NCI-H226 (cell line): ENCODE measurements at places on chromosomes 12 and 14.
A peak's percentile ranks its signal among the peaks of the same experiment; 100 is the strongest.

GRCh38 chr12:128613837-128614590 is 209.7 kb downstream of the SLC15A4 start:
- DNase-seq, result no peak

- no peak for DNase-seq
These were observed 3.6 kb upstream of the ISM2 start for GRCh38 chr14:77502109-77502782.

DNA sequence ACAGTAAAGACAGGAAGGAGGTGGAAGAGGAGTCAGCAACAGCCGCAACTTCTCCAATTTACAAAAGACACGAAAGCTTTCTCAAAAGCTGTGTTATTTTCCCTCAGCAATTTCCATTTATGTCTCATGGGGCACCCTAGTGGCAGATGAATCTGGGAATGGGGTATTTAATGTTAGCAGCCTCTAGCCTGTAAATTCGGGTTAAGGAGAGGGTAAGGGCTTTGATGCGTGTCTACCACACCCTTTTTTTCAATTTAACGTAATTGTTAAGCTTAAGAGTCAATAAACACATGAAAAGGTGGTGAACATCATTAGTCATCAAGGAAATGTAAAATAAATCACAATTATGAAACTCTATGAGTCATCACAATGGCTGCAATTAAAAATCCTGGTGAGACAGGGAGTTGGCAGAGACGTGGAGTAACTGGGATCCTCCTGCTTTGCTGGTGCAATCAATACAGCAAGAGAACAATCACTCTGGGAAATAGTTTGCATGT is 986.4 kb downstream of the AACS start:
- no peak for DNase-seq

DNA sequence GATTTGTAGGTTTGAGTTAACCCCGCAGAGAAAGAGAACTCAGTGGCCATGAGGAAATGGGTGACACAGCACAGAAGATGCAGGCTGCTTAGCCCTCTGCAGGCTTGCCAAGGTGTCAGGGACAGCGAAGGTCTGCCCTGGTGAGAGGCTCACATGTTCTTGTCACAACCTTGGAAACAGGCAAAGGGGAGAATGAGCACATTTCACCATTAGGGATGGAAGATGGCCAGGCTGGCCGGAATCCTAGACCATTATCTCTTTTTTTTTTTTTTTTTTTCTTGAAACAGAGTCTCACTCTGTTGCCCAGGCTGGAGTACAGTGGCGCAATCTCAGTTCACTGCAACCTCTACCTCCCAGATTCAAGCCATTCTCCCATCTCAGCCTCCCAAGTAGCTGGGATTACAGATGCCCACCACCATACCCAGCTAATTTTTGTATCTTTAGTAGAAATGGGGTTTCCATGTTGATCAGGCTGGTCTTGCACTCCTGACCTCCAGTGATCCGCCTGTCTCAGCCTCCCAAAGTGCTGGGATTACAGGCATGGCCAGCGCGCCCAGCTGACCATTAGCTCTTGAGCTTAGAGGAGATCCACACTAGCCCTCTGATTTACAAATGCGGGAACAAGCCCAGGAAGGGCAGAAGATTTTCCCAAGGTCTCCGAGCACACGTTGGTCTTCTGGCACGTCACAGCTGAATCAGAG is 34.6 kb downstream of the LTBP2 start:
- no peak for DNase-seq

DNA sequence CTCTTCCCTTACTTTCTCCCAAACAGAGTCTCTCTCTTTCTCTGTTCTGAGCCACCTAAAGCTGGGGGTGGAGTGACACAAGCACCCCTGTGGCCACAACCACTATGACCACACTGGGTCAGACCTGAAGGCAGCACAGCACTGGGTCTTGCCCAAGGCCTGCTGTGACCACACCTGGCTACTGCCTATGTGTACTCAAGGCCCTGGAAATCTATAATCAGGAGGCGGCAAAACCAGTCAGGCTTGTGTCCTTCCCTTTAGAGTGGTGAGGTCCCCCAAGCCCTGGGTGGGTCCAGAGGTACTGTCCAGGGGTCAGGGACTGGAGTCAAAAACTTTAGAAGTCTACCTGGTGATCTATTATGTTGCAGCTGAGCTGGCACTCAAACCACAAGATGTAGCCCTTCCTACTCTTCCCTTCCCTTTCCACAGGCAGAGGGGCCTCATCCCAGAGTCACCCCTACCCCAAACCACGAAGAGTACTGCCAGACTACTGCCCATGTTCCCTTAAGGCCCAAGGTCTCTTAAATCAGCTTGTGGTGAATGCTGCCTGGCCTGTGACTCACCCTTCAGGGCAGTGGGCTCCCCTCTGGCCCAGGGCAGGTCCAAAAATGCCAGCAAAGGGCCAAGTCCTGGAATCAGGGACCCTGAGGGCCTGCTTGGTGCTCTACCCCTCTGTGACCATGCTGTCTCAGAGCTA is 179.8 kb upstream of the DYRK2 start:
- DNase-seq, result no peak

DNA sequence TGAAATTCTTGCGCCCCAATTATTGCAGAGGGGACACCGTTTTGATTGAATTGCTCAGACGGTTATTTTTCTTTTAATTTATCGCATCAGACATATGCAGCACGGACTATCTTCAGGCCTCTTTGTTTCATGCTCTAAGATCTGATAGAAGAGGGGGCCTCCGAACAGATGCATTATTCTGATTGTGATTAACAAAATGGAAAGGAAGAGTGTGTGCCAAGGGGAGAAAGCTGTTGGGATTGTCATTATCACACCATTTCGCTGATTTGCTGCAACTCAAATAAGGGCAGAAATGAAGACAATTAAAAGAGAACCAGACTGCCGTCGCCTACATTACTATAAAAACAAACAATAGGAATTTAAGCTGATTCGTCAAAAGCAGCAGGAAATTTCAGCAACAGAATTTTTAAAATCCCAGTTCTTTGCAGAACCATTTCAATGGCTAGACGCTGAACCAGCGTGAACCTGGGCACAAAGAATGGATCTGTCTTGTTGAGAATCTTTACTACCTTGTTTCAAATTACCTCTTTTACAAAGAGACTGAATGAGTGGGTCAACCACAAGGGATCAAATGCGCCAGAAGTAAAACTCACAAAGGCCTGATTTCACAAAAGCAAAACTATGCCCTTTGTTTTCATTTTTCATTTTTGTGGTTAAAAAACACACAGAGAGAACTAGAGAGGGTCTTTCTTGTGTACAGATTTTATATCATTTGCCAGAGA is 30.6 kb downstream of the TMEM132D start:
- DNase-seq, result no peak

- peak; percentile 84 for DNase-seq
These were observed 24.2 kb downstream of the GOLGA3 start for GRCh38 chr12:132804426-132804861.

DNA sequence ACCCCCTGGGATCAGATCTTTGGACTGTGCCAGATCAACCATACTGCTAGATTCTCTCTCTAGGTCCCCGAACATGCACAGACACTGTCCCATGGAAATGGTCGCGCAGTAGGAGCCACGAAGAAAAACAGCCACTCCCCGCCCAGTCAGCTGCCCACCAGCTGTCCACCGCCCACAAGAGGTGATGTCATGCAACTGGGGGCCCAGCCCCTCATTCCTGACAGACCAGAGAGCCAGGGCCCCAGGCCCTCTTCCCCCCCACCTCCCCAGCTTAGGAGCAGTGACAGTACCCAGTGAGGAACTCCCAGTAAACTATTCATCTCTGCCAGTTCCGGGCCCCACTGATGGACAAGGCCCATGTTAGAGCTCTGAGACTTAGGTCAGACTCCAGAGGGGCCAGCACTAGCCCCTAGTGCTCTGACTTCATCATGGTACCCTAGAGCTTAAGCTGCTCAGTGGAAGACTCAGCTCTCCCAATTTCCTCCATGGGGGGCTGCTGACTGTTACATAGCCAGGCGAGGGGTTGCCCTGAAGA is 3.7 kb upstream of the TAMALIN start:
- no peak for DNase-seq

- no peak for DNase-seq
These were observed 30.0 kb downstream of the POLE start for GRCh38 chr12:132657004-132657727.

GRCh38 chr12:119157528-119157927 is 21.2 kb upstream of the HSPB8 start:
- no peak for DNase-seq

GRCh38 chr14:60981633-60982455 is 799 bp downstream of the SLC38A6 start:
- peak; percentile 91 for DNase-seq

- no peak for DNase-seq
These were observed 115.0 kb downstream of the TMEM132C start for GRCh38 chr12:128381946-128382345.

DNA sequence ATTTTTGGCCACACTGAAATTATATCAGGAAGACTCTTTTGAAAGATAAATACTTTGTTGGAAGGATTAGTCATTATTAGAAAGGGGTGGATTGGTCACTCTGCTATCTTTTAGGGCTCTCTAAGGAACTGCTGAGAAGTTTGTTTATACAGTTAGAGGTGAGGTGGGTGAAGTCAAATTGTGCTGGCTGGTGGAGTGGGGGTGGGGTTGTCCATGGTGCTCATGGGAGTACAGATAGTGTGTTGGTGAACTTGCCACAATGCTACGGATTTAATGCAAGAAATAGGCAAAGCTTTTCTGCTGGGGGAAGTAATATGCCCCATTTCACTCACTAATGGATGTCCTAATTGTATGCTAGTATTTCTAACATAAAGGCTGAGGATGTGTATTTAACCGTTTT is 35.8 kb downstream of the SUSD6 start:
- DNase-seq, result no peak

DNA sequence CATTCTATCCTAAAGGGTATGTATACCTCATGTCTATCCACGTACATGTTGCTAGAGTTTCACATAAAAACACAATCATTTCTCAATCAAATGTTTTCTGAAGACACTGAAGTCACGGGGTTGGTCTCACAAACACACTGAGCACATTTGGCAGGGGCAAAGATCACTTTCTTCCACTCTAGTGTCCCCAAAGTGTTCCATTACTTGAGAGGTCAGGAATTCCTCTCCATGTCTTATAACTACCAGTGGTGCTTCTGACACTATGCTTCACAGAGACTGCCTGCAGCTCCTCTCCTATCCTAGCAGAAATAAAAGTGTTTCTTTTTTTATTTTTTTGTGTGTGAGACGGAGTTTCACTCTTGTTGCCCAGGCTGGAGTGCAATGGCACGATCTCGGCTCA is 19.1 kb downstream of the ZFYVE1 start:
- no peak for DNase-seq

- no peak for DNase-seq
These were observed 63.1 kb downstream of the GLT1D1 start for GRCh38 chr12:128916425-128916824.

GRCh38 chr12:12357719-12358461 is 1.0 kb downstream of the BORCS5 start:
- DNase-seq, result no peak

DNA sequence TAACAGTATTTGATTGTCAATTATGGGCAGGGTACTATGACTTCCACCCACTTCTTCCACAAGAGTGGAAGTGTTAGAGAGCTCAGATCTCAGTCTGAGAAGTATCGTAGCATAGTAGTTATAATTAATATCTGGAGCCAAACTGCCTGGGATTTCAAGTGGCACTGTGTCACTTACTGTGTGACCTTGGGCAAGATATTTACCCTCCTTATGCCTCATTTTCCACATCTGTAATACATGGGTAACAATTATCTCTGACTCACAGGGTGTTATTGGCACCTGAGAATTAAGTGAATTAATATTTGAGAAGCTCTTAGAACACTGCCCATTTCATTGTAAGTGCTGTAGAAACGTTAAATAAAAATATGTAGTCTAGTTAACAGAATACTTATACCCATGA is 11.5 kb downstream of the RAB21 start:
- no peak for DNase-seq

- DNase-seq, result no peak
These were observed 453.1 kb downstream of the TMEM121 start for GRCh38 chr14:105979446-105979845.

DNA sequence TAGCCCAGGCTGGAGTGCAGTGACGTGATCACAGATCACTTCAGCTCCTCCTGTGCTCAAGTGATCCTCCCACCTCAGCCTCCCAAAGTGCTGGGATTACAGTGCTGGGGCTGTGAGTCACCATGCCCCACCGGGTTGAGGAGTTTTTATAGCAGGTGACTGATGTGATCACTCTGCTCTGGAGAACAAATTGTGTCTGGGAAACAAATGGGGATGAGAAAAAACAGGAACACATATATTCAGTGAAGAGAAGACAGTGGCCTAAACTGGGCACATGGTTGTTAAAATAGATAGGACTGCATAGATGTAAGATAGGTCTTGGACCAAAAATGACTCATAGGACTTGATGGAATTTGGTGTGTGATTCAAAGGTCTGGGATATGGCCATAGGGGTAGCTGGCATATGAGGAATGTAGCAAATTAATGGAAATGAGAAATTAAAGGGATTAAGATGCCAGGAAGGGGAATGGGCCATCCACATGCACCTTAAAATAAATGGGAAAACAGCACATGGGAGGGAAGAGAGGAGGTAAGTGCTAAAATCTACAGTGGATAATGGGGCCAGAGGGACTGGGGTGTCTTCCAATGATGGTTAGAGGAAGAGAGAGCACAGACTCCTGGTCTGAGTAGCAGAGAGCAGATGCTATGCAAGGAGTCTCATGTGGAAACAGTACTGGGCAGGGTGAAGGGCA is 11.2 kb downstream of the BCAT1 start:
- peak; percentile 69 for DNase-seq

GRCh38 chr14:75866970-75867369 is 114.8 kb downstream of the TGFB3 start:
- DNase-seq, result no peak

DNA sequence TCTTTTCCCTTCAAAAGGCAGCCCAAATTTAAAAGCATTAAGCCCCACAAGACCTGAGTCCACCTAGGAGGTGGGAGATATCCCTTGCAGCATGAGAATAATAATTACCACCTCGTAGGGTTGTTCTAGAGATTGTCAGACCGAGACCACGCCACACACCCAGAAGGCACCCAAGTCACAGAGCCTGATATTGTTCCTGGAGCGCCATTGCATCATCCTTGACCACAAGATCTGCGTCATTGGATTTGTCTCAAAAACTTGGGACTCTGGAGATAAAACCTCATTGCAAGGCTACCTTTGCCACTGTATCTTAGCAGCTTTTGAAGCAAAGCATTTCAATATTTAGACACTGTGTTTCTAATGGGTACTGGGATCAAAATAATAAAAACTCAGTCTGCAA is 29.4 kb upstream of the PPP2R5C start:
- no peak for DNase-seq

DNA sequence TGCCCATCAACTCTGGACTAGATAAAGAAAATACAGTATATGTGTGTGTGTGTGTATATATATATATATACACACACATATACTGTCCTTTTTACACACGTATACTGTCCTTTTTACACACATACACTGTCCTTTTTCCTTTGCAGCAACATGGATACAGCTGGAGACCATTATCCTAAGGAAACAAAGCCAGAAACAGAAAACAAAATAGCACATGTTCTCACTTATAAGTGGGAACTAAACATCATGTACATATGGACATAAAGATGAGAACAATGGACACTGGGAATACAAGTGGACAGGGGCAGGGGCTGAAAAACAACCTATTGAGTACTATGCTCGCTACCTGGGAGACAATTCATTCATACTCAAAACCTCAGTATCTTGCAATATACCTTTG is 23.7 kb downstream of the VDR start:
- DNase-seq, result no peak
